Bronchus fibroblast of lung (primary cell): ENCODE measurements at places on chromosomes 16 and 17. TPM values are rescaled to one million over a fixed set of nuclear protein-coding genes. Genes with fewer than 3 reads are reported as not detected.

KRTAP9-2 gene
- not detected in 2 replicates for total RNA-seq

DCAF7 gene
- total RNA-seq = 26.3 and 26.4 TPM in 2 replicates

P2RX5 gene
- total RNA-seq = 1.0 and 1.3 TPM in 2 replicates

CD300E gene
- not detected in 2 replicates for total RNA-seq

HSF5 gene
- under 0.01 and 0.34 TPM in 2 replicates for total RNA-seq
